Thoracic aorta (tissue), 2 donors: ENCODE measurements at places on chromosomes 11 and 22.

GRCh38 chr11:119340335-119341221 is at the start of gene C1QTNF5:
Gene C1QTNF5 (minus strand): TSS chr11:119340883. CDS start chr11:119340397, 486 bp downstream.
- no peak for DNase-seq

DNA sequence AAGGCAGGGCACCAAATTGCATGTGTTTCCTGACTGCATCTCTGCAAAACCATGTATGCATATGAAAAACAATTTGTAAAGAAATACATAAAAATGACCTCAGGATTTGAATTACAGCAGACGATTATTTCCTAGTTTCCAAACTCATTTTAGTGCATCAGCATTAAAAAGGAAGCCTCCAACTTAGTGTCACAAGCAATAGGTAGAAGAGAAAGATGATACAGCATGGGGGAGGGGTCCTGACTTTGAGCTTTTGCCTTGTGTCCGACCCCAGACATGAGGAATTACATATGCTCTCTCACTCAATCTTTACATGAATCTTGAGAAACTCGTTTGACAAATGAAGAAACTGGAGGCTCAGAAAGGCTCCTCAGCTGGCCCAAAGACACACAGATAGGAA is 294.6 kb upstream of the NARS2 start:
- no peak for DNase-seq

DNA sequence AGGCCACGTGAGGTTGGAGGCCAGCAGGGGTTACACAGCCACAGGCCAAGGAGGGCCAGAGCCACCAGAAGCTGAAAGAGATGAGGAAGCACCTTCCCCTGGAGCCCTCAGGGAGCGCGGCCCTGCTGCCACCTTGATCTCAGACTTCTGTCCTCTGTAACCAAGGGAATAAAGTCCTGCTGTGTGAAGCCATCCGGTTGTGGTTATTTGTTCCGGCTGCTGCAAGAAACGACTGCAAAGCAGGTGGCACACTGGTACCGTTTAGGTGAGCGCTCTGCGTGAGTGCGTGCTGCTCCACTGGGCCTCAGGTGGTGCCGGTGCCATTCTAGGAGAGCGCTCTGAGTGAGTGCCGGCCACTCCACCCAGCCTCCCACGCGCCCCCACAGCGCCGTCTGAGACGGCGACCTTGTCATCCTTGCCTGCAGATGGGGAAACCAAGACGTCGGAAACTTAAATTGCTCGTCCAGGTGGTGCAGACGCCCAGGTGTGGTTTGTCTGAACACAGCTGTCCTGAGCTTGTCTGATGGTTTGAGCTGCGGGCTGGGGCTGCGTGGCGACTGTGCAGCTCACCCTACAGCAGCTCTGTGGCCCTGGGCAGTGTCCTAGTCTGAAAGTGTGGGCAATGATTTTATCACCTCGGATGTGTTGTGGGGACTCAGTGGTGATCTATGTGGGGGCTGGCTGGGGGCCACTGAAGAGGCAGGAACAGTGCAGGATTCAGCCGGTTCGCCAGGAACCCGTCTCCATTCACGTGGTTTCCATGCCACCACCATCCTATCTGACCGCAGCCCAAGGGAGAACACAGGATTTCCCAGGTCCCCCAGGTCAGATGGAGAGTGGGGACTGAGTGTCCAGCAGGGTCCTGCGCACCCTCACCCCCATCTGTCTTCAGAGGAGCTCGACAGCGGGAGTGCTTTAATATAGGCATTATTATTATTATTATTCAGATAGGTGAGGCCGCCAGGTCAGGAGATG is 4.6 kb upstream of the MRGPRG start:
- no peak for DNase-seq

DNA sequence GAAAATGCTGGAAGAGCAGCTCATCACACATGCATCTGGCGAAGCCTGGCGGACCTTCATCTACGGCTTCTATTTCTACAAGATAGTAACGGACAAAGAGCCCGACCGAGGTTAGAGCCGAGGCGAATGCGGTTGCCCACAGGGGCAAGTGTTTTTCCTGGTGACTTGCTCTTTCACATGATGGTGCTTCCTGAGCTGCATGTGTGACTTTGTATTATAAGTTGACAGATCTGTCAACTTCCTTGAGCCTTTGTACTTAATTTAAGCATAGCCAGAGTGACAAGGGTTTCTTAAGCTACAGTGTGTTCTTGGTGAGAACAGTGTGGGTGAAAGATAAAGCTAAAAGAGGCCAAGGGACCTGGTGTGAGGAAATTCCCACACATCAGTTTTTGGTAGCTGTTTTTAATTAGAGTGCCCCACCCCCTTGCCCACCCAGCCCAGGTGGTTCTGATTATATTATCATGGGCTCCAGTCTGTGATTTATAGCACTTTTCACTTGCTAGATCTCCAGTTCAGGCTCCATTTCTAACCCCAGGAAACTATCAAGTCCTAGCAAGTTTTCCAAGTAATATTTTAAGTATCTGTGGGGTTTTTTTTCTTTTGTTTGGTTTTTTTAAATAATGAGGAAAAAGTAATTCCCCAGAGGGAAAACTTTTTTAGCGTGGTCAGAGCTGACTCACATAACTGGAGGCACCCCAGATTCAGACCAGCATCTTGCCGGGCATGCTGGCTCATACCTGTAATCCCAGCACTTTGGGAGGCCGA is 68.0 kb upstream of the YWHAH start:
- DNase-seq, result no peak

DNA sequence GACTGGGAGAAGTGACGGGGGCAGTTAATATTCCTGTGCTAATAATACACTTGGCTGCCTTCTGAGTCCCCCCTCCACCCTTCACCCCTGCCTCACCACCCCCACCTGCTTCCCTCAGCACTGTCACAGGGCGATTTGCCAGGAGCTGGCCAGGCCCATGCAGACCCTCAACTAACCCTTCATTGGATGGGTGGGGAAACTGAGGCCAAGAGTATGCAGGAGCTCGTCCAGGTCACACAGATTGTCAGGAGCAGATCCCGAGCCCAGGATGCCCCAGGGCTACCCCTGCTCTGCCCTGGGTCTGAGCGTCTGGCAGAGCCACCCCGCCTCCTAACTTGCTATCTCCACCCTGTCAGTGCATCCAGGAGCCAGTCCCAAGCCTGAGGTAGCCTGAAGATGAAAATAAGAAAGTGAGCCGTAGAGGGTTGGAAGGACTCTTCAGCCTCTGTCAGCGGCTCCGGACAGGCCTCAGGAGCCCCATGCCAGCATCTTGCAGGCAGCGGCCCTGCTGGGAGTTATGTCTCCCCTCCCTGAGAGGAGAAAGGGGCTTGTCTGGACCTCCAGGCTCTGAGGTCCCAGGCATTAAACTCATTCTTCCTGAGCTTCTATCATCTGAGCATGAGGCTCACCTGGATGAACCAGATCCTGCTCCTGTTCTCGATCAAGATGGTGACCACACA is 6.2 kb downstream of the TPBGL start:
- DNase-seq, result no peak

GRCh38 chr11:108887436-108888238 is 222.8 kb downstream of the DDX10 start:
- DNase-seq, result no peak

DNA sequence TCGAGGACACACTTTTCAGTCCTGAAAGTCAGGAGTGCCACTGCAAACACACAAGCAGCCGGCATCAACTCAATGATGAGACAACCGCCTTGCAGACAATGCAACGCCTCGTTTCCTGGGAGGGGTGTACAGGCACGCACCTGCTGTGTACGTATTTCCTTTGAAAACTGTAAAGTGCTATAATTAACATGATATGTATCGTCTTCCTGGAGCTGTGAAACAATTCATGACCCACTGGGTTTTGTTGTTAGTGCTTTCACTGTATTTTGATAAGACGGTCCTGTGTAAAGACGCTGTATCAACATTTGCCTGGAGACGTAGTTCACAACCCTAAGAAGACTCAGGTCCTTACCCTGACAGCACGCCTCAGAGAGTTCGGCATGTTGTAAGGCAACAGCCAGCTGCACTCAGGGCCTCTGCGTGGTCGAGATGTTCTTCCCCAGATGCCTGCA is 105.7 kb upstream of the ANO1 start:
- DNase-seq, result no peak

DNA sequence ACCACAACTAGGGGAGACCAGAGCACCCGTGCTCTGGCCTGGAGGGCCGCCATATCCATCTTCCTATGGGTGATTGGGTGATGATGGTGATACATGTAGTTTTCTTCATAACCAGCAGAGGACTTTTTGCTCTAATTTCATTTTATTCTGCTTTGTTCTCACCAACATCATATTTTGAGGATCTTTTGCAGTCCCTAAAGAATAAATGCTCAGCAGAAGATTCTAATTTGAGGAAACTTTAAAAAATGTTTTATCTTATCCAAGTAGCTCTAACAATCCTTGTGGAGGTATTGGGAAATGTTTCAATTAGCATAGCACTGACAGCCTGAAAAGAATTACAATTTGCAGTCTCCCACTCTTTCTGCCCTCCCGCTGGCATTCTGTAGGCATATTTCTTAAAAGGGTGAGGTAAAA is 544.0 kb downstream of the NTM start:
- no peak for DNase-seq

DNA sequence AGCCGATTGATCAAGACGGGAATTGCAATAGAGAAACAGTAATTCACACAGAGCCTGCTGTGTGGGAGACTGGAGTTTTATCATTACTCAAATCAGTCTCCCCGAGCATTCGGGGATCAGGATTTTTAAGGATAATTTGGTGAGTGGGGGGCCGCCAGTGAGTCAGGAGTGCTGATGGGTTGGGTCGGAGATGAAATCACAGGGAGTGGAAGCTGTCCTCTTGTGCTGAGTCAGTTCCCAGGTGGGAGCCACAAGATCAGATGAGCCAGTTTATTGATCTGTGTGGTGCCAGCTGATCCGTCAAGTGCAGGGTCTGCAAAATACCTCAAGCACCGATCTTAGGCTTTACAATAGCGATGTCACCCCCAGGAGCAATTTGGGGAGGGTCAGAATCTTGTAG is 15.5 kb downstream of the MTFP1 start:
- DNase-seq, result no peak

DNA sequence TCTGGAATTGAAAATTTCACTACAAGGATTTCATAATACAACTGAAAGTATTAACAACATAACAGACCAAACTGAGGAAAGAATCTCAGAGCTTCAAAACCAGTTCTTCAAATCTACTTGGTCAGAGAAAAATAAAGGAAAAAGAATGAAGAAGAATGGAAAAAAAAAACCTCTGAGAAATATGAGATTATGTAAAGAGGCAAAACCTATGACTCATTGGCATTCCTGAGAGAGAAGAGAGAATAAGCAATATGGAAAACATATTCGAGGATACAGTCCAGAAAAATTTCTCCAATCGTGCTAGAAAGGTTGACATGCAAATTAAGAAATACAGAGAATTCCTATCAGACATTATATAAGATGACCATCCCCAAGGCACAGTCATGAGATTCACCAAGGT is 23.4 kb upstream of the GPR83 start:
- DNase-seq, result no peak

DNA sequence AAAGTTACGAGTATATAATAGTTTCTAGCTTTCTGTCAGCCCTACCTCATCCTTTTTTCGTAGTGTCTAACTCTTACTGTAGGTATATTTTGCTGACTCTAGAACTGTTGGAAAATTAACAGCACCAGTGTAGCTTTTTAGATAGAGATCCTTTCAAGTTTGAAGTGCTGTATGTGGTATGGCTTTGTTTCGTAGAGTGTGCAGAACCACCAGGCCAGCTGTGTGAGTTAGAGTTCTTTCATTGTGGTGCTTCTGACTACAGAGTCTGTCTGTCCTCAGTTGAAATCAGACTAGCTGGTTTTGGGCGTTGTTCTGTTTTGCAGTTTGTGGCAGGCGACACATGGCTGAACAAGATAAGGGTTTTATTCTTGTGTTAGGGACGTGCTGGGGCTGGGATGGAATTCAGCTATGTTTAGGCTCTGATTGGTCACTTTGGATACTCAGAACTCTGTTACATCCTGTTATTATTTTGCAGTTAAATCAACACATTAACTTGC is 3.2 kb downstream of the ARHGEF12 start:
- DNase-seq, result no peak

DNA sequence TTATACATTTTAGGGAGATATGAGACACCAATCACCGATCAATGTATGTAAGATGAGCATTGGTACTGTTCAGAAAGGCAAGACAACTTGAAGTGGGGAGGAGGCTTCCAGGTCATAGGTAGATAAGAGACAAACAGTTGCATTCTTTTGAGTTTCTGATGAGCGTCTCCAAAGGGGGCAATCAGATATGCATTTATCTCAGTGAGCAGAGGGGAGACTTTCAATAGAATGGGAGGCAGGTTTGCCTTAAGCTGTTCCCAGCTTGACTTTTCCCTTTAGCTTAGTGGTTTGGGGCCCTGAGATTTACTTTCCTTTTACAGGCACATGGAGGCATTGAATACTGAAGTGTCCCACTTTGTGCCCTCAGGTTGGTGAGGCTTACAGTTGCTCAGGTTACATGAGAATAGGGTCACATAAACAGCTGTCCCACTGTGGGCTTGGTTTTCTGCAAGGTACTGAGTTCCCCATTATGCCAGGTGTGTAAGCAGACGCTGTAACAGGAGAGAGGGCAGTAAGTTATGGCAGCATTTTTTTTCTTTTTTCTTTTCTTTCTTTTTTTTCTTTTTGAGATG is 129.8 kb upstream of the SERPIND1 start:
- DNase-seq, result no peak

DNA sequence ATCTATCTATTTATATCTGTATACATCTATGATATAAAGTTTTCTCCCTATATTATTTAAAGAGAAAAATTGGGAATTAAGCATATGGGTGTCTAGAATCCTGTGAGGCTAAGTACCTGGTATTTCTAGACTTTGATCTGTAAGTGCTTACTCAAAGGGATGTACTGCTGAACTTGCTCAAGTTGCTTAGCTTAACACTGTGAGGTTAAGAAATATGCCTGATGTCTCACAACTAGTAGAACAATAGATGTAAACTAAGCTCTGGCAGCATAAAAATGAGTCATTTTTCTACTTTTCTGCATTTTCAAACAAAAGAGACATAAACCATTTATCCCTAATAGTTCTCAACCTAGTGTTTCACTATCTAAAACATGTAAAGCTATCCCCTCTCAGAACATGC is 744.4 kb upstream of the ANO3 start:
- no peak for DNase-seq

GRCh38 chr11:70882716-70883085 is 369.7 kb downstream of the SHANK2 start:
- no peak for DNase-seq

- DNase-seq, result no peak
Observed at GRCh38 chr11:15688351-15688792, 573.6 kb downstream of the INSC start.

DNA sequence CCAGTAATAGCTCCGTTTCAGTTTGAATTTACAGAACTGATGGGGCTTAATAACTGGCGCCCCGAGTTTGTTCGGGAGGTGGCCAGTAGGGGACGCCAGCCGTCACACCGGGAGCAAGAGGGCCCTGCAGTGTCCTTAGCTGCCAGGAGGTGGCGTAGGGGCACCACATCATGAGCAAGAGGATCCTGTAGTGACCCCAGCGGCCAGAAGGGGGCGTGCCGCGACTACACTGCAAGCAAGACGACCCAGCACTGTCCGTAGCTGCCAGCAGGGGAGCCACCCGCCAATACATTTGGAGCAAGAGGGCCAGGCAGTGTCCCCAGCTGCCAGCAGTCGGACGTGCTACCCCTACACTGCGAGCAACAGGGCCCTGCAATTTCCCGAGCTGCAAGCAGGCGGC is 663.7 kb upstream of the B3GAT1 start:
- DNase-seq, result peak; percentile 28
